ENCODE measurements at places on chromosomes 12 and 14.

- DNase-seq: no peak
These were observed 88.1 kb upstream of the WSCD2 start for GRCh38 chr12:108040947-108041346.

- no peak for DNase-seq
These were observed 235.5 kb downstream of the PAWR start for GRCh38 chr12:79455286-79455685.

DNA sequence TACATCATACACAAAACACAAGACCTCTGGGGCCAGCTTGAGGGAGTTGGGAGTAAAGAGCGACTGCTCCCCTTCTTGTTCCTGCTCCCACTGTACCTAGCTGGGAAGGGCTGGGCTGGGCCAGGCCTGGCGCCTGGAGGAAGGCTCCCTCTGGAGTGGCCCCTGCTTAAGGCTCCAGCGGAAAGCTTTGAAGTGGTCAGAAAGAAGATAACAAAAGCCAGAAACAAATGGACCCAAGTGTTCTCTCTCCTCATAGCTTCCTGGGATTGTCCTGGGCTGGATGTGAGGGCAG lies 25.3 kb downstream of the PRPF40B start:
- no peak for DNase-seq

DNA sequence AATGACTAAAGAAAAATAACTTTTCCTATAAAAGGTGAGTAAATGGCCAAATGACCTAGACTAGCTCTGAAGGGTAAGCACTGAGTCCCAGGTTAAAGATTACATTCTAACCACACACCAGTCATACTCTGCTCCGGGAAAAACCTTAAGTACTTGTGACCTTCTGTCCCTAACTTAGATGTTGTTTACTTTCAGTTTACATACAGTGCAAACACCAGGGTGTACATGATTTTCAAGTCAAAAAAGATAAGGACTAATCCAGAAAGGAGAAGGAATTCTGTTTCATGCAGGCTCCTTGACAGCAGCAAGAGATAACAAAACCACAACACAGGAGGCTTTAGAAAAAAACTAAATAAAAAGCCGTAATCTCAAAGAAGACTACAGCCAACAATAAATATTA lies 174.2 kb downstream of the PPM1H start:
- DNase-seq: peak; percentile 47

GRCh38 chr12:99059824-99060511 lies 414.9 kb downstream of the APAF1 start:
- DNase-seq: no peak

DNA sequence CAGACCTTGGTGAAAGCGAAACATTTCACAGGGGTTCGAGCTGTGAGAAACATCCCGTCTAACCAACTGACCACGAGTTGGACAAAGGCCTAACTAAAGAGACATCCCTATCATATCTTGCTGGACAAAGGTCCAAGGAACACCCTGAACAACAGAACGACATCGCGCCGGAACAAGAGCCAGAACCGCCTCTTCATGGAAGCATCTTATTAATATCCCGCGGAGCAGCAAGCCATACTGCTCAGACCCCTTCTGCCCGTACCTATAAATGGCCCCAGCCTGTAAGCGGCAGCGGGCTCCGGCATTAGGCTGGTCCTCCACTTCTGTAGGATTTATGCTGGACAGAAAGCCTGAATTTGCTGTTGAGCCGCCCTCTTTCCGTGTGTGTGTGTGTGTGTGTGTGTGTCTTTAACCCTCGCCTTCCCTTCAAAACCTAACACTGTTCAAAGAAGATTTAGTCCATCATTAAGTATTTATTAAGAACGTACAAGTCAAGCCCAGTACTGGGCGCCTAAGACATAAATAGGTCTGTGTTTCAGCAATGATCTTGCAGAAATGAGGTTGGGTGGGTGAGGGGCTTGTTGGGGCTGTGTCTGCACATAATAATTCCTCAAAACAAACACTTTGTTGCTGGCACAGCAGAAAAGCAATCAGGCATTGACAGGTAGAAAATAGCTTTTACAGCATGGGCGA lies 1.9 kb downstream of the SLC6A15 start:
- no peak for DNase-seq

GRCh38 chr14:70664698-70665447 lies 23.2 kb downstream of the TTC9 start:
- no peak for DNase-seq

DNA sequence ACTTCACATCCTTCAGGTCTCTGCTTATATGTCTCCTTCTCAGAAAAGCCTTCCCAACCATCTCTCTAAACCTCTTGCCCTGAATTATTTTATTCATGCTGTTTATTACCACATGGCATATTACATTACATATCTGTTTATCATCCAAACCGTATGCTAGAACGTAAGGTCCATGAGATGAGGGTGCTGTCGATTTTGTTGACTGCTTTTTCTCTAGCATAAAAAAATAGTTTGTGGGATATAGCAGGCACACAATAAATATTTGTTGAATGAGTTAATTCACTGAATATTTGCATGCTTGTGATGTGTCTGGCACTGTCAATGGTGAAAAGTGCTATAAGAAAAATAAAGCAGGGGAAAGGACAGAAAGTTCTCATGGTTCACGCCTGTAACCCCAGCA lies 22.9 kb downstream of the SAMD4A start:
- DNase-seq: no peak

DNA sequence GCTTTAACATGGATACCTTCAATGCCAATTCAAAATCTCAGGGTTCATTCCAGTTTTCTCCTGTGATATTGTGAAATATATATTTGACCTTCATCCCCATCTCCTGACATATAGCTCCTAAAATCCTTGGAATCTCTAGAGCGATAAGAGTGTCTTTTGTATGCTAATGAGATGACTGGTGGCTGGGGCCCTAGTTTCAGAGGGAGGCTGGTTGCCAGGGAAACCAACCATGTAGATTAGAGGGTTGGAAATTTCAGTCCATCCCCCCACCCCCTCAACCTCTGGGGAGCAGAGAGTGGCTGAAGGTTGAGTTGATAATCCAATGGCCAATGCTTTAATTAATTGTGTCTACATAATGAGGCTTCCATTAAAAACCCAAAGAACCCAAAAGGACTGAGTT lies 59.4 kb downstream of the SDR9C7 start:
- DNase-seq: no peak

- DNase-seq: no peak
These were observed 2.4 kb upstream of the A2M start for GRCh38 chr12:9118158-9118557.

- DNase-seq: no peak
These were observed 28.4 kb downstream of the BCL2L14 start for GRCh38 chr12:12099102-12099501.

DNA sequence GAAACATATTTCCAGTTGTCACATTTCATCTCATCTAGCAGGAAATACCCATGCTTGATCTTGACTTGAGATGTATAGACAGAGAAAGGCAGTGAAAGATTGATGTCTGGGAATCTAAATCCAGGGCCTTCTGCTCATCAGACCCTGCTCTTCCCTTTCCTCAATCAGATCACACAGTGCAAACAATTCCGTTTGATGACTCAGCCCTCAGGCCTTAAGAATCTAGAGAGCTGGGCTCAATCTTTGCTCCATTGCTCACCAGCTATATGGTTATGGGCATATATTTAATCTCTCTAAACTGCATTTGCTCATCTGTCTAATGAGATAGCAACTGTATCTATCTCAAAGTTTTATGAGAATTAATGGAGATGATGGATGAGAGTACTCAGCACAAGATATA lies 201.8 kb upstream of the CCDC196 start:
- no peak for DNase-seq

DNA sequence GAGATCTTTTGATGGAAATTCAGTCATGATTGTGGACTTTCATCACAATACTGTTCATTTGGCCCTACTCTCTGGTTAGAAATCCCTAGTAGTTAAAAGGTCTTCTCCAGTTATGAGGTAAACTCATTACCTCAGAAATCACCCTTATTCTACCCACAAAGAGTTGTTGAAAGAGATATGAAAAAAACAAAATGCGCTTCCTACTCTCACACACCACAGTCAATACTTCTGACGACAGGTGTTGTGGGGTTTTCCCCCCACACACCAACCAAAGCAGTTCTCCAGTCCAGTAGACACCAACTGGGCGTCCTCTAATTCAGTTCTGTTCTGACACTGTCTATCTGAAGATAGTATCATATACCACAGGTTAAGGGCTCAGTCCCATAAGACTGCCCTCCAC lies 54.9 kb downstream of the TRMT5 start:
- DNase-seq: no peak

DNA sequence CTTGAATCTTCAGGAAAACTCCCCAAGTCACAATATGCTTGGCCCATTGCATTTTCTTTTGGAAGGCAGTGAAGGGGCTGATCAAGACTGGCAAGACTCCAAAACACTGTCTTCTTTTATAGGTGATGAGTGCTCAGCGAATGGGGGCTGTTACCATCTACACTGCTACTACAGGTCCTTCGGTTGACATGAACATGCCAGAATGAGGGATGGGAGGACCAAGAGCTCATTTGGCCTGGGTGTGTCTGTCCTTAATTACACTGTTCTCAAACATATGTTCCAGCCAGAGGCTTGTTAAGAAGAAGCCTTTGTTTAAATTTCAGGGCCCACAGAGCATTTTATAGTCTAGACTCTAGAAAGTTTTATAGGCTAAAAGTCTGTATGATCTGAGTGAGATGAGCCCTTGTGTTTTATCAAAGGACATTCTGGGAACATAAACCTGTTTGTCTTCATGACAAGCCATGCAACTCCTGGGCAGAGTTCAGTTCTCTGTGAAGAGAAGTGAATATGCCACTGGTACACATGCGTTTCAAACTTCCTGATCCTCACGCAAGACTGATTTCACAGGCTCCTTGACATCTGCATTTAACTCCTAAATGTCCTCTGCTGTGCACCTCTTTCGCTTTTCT lies 4.7 kb upstream of the FAM234B start:
- no peak for DNase-seq

GRCh38 chr12:28611449-28611848 lies 421.2 kb downstream of the CCDC91 start:
- no peak for DNase-seq

- DNase-seq: no peak
These were observed 948.1 kb downstream of the NRXN3 start for GRCh38 chr14:79118291-79118690.

- DNase-seq: no peak
These were observed 100.4 kb downstream of the FBXL14 start for GRCh38 chr12:1493781-1494565.

DNA sequence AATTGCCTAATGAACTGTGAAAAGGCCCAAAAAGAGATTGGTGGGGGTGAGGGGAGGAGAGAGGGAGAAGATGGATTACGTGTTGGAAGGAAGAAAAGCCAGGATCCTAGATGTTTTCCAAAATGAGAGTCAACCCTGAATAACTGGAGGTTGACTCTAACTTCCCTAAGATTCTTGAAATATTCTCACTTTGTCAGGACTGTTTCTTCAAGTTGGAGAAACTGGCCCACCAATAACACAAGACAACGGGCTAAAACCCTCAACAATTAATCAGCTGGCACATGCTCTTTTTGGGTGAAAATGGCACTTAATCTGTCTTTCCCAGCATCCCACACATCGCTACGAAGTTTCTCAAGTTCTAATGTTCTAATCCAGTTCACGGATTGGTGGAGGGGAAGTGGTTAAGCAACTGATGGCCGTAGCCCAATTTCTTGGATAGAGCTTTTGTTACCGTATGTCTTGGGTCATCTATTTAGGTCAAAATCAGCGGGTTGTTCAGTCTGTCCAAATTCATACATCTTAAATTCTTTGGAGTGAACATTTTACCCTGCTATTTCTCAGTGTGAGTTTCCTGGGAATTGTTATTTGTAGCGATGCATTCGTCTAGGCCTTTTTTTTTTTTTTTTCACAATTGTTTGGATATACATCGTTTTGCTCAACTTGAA lies 49.0 kb downstream of the GPHB5 start:
- DNase-seq: no peak
